Hypothalamus (tissue), 51 donors: ENCODE measurements at places on chromosomes 5 and 9.

DNA sequence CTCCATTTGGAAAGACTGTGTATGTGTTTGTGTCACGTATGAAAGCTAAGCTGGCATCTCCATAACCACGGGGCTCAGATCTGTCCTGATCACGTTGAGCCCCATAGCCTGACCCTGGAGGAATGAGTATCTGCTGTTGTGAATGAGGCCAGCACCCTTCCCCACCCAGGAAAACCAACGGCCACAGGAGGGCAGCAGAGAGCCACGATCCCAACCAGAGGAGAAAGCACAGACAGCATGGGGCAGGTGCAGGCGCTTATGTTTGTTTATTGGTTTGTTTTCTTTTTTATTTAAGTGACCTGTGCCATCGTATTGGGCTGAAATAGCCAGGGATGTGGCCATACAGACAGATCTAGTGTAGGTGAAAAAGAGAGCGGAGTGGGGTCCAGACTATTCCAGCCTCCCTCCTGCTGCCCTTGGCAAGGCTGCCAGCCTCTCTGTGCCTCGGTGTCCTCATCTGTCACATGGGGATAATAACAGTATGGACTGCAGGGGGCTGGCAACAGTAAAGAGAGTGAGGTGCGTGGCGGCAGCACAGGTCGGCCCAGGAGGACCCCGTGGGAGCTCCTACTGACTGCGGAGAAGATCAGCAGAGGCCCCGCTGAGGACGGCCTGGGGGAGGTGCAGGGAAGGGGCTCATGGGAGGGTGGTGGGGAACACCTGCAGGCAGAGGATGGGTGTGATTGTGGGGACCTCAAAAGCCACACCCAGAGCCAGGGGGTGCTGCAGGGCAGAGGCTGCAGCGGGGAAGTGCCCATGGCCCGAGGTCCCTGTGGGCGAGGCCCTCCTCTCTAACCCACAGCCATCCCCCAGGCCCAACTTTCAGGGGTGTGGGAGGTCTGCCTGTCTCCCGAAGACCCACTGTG lies 12.1 kb downstream of the OR2V2 start:
- peak; percentile 85 for DNase-seq

DNA sequence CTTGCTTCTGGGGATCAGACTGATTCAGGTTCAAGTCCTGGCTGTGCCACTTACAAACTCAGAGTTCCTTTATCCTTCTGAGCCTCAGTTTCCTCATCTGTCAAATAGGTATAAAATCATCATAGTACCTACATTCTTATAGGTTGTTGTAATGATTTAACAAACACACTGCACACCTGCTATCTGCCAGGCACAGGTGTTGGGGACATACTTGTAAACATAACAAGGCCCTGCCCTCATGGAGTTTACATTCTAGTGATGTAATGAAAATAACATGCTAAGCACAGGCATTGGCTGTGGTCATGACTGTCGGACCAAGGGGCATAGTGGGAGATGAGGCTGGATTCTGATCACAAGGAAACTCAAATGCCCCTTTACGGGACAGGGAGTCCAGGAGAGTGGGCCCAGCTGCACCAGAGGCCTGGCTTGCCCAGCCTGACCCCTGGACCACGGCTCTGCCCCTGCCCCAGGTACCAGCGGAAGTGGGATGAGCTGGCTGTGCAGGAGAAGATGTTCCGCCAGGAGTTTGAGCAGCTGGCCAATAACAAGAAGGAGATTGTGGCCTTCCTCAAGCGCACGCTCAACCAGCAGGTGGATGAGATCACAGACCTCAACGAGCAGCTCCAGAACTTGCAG lies 2.3 kb downstream of the CFAP157 start:
- no peak for DNase-seq

DNA sequence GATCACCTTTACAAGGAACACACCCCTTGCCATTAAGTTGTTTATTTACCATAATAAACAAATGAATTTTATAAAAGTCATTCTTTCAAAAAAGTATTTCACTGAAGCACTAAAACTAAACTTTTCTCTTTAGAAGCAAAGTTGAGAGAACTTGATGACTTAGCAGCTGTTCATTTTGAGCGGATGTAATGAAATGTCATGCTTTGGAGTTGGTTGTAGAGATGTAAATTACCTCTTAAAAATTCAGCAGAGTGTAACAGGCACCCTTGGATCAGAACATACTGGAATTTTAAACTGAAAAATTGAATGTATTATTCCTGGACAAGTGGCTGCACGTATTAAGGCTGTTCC lies 617.2 kb downstream of the PDE4D start:
- no peak for DNase-seq

- no peak for DNase-seq
These were observed 568.0 kb downstream of the MTRR start for GRCh38 chr5:8436924-8437323.

DNA sequence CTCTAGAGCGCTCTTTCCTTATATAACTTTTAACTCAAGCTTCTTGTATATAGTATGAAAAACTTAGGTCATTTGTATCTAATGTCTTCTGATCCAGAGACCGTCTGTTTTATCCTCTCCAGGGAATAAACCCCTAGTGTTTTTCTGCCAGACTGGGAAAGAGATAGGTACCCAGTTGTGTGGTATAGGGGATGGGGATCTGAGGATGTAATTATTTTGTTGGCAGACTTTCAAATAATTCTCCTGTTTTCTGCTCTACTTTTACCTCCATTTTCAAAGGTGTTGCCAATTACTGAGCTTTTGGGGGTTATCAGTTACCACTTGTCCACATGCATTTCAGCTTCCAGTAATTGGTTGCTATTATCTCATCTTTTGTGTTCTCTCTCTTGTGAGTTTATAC lies 17.9 kb downstream of the CCDC171 start:
- DNase-seq = no peak

DNA sequence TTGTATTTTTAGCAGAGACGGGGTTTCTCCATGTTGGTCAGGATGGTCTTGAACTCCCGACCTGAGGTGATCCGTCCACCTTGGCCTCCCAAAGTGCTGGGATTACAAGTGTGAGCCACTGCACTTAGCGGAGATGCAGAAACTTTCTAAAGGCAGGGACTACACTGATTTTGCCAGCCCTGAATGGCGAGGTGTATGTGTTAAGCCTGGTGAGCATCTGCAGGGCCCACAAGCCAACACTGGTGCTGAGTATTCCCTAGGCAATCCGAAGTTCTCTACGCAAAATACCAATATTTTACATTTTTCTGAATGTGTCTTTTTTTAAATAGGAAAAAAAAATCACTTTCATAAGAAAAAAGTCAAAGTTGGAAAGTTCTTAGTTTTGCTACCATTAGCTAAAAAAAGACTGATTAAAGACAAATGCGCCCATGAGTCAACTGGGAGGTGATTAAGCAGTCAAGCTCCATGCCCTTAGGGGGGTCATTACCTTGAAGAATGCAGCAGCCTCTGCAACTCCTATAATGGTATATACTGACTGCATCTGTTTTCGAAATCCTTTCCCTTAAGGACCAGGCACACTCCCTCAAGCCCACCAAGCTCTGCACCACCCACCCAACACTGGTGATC lies 502.8 kb downstream of the BNC2 start:
- DNase-seq = no peak

DNA sequence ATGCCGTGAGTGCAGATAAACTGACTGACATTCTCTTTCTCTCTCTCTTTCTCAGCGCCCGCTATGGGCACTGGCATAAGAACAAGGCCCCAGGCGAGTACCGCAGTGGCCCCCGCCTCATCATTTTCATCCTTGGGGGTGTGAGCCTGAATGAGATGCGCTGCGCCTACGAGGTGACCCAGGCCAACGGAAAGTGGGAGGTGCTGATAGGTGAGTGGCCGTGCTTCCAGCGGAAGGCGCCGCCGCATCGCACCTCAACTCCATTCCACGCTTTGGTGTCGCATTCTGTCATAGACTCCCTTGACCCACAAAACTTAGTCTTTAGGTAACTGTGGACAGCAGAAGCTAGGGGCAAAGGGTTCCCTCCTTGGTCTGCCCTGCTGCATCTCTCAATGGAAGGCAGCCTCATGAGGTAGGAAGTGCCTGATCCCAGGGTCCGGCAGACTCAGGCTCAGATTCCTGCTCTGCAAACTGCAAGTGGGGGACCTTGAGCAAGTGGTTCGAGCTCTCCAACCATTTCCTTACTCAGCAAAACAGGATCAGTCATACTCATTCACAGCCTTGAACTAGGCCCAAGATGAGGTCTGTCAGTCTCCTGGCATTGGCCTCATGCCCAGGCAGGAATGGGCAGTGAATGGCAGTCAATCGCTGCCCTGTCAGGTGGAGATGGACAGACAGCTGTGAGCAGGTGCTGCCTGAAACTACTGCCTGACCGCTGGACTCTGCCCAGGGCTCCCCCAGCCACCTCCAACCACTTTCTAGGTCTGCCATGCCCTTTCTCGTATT lies 24.2 kb upstream of the CFAP157 start:
- DNase-seq = no peak

GRCh38 chr9:122168356-122168755 lies 8.6 kb downstream of the MORN5 start:
- no peak for DNase-seq

DNA sequence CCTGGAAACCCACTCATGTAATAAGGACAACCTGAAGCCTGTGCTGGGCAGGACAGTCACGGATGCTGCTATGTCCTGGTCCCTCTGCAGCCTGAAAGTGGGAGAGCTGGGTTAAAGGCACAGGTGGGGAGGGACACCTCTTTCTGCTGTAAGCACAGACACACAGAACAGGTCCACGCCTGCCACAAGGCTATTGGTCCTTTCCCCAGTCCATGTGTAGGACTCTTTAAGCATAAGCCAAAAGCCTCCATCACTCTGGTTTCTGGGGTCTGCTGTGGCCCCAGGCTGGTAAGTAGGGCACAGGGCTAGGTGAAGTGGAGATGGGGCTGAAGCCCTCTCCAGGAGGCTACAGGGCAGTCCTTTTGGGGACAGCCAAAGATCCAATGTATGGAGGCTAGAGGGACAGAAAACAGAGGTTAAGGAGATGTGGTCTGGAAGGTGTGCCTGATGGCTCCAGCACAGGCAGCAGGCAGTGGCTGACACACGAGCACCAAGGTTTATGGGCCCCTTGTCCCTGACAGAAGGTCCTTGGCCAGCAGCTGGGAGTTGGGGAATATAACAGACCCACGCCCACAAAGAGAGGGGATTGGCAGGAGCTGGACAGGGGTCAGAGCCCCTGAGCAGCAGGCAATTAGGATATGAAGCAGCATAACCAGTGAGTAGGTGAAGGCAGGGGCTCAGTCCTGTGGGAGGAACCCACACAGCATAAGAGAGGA lies 203.6 kb upstream of the MVB12B start:
- DNase-seq = no peak

- no peak for DNase-seq
These were observed 57.1 kb upstream of the PTPN3 start for GRCh38 chr9:109555215-109555614.

- no peak for DNase-seq
These were observed 12.9 kb upstream of the CARNMT1 start for GRCh38 chr9:75041041-75041440.

- peak; percentile 8 for DNase-seq
These were observed 1.7 kb downstream of the ENDOG start for GRCh38 chr9:128819716-128820664.

GRCh38 chr5:95350631-95351030 lies 40.5 kb upstream of the FAM81B start:
- DNase-seq = no peak

- DNase-seq = no peak
These were observed at the start of gene ZDHHC11 for GRCh38 chr5:850511-851006. TSS of gene ZDHHC11 (minus strand) at chr5:850986. CDS start at chr5:850602, 384 bp downstream.

DNA sequence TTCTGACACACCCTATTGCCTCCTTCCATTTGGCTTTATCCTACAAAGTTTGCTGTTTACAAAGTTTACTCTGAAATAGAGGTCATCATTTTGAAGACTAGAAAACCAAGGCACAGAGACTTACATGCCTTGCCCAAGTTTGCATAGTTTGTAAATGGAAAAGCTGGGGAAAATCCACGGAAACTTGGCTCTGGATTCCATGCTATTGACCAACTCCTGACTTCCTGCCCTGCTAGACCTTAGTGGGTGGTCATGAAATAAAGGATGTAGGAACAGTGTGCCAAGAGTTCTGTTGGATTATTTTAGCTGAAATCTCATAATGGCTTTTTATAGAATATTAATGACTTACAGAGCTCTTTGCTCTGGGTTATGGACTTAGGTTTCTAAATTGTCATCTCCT lies 69.5 kb downstream of the GRIA1 start:
- no peak for DNase-seq

DNA sequence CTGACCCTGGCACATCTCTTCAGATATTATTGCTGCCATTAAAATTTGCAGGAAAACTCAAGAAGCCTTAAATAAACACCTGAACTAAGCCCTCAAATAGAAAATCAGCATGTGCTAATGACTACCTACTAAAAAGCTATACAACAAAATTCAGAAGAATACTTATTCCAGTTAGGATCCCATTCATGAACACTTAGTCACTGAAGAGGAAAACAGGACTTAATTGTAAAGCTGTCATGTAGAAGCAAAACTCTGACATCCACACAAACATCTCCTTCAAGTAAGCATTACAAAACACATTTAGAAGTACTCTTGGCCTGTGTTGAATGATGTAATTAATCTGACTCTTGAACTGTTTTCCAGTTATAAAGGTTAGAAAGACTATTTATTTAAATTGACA lies 19.9 kb downstream of the ELL2 start:
- no peak for DNase-seq

DNA sequence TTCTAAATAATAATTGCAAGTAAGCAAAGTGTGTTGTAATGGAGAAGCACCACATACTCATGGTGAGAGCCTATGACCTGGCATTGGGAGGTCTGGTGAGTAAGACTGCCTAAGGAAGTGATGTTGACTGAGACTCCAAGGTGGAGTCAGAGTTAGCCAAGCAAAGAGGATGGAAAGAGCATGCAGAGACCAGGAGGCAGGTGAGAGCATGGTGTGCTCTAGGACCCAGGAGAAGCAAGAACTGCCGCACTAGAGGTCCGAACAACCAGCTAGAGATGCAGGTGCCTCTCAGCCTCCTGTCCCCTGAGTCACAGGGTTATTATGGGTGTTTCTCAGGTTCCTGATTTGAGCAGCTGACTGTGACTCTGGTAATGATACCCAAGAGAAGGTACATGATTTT lies 27.3 kb downstream of the ANP32B start:
- no peak for DNase-seq

GRCh38 chr5:101532430-101532829 lies 629.3 kb upstream of the ST8SIA4 start:
- DNase-seq = no peak

DNA sequence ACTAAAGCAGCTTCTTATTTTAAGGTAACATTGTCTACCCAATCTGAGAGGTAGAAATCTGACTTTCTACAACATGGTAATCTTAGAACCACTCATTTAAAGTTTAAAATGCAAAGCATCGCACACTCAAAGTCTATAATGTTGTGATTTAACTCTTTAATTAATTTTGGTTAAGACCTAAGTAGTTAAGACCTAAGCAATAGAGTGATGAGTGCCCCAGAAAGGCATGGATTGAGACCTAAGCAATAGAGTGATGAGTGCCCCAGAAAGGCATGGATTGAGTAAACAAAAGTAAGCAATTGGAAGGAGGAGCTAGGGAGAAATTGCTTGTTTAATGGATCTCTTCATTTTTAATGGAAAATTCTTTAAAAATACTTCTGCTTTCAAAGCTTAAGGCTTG lies 86.8 kb downstream of the NLN start:
- DNase-seq = no peak

- DNase-seq = no peak
These were observed 627 bp downstream of the ARRDC1 start for GRCh38 chr9:137606005-137606621.

GRCh38 chr5:180323160-180323559 lies 30.0 kb downstream of the GFPT2 start:
- no peak for DNase-seq
